ENCODE measurements at places on chromosomes 1 and 21. TPM values are rescaled to one million over a fixed set of nuclear protein-coding genes. Genes with fewer than 3 reads are reported as not detected.

SLC2A5 gene
- total RNA-seq, result 7.1 TPM

RNU1-1 gene
- total RNA-seq, result not detected

NUDT17 gene
- total RNA-seq, result 3.2 TPM

PTGFR gene
- total RNA-seq, result 51.0 TPM

PCP4 gene
- total RNA-seq, result not detected

LYPLAL1 gene
- total RNA-seq, result 22.5 TPM

INSRR gene
- not detected for total RNA-seq

P3H1 gene
- 247 TPM for total RNA-seq

CYP2J2 gene
- total RNA-seq, result 3.2 TPM

URB1 gene
- total RNA-seq, result 8.9 TPM

- no peak for DNase-seq
These were observed 46.3 kb downstream of the PTPN14 start for GRCh38 chr1:214505134-214505533.

DNA sequence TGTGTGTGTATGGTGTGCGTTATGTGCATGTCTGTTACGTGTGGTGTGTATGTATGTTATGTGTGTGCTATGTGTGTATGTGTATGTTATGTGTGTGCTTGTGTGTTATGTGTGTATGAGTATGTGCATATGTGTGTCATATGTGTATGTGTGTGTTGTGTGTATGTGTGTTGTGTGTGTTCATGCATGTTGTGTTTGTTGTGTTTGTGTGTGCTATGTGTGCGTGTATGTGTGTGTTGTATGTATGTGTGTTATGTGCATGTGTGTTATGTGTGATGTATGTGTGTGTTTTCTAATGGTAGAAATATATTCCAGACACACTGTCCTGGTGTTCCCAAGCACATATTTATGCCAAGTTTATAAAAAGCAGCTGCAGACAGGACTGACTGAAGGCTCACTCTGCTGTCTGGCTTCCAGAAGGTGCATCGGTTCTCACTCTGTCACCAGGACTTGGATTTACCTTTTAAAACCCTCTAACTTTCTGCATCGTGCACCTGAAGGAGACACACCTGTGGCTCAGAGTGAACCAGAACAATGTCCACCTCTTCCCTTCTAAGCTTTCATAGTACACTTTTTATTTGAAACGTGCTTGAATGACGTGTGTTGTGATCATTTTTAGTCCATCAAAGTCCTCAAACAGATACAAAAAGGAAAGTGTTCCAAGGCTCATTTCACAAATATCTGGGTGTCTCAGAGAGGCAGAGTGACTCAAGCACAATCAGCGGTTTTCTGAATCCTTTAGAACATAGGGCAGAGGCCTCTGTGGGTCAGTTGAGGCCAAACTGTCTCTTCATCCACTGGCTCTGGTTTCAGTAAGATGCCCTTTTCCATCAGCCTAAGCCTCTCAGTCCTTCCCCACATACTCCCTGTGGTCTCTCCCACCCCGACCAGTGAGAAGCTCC, 49.9 kb downstream of the TOMM20 start:
- peak; percentile 87 for DNase-seq

- DNase-seq, result peak; percentile 77
These were observed 4.1 kb downstream of the PIK3R3 start for GRCh38 chr1:46128344-46128743.

GRCh38 chr1:172134087-172134731, 286.3 kb upstream of the C1orf105 start:
- DNase-seq, result peak; percentile 43

- DNase-seq, result peak; percentile 22
These were observed 21.9 kb downstream of the TSNAX start for GRCh38 chr1:231550448-231550781.

DNA sequence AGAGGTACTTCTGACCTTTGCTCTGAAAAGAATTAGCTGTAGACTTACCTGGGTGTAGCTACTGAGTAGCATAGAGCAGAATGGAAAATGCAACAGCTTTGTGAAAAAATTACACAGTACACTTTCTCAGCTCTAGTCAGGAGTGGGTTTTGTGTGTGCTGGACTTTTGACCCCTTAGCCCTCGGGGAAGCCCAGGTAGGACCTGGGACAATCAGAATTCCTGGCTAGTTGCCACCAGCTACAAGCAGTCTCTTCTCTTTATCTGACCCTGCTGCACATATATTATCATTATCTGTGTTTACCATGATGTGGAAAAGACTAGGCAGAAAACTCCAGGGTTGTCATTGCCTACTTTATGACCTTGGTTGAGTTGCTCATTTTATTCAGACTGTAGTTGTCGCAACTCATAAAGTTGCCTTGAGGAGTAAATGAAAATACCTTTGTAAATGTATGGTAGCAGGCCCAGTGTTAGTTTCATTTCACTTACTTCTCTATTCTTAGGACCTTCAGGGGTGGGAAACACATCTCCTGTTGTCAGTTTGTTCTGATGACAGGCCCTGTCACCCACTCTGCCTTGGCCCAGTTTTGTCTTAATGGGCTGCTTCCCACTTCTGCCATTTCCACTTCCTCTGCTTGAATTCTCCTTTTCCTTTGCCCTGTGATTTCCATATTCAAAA, 5.4 kb downstream of the NEK7 start:
- DNase-seq, result no peak

DNA sequence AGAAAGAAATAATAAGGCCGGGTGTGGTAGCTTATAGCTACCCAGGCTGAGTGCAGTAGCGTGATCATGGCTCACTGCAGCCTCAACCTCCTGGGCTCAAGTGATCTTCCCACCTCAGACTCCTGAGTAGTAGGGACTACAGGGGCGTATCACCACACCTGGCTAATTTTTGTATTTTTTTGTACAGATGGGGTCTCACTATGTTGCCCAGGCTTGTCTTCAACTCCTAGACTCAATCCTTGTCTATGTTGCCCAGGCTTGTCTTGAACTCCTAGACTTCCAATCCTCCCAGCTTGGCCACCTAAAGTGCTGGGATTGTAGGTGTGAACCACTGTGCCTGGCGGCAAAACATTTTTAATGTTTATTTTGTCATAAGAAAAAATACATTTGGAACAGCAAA, 30.5 kb downstream of the MIXL1 start:
- DNase-seq, result no peak

GRCh38 chr21:45187646-45188045, 100.0 kb downstream of the POFUT2 start:
- DNase-seq, result peak; percentile 16

- DNase-seq, result peak; percentile 88
These were observed 79.9 kb downstream of the FHAD1 start for GRCh38 chr1:15326691-15327588.

DNA sequence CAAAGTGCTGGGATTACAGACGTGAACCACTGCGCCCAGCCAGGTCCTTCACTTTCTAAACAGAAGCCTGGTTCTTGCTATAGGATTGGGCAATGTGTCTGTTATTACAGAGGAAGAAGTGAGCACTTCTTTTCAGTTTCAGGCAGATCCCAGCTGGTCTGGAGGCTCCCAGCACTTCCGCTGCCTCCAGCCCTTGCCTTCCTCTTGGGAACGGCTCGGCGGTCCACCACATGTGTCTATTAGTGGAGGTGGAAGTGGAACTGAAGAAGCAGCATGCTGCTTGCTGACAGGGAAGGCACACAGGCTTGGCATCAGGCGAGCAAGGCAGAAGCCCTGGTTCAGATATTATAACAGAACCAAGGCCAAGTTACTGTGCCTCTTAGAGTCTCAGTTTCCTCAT, 17.0 kb downstream of the MKNK1 start:
- DNase-seq, result no peak

- DNase-seq, result no peak
These were observed 212.4 kb downstream of the ZNF648 start for GRCh38 chr1:181849071-181849470.

GRCh38 chr1:1306661-1307260, 969 bp downstream of the ACAP3 start:
- no peak for DNase-seq

- no peak for DNase-seq
These were observed 42.2 kb upstream of the BCAR3 start for GRCh38 chr1:93723733-93724270.

GRCh38 chr1:62280150-62280549, 39.1 kb downstream of the KANK4 start:
- no peak for DNase-seq

DNA sequence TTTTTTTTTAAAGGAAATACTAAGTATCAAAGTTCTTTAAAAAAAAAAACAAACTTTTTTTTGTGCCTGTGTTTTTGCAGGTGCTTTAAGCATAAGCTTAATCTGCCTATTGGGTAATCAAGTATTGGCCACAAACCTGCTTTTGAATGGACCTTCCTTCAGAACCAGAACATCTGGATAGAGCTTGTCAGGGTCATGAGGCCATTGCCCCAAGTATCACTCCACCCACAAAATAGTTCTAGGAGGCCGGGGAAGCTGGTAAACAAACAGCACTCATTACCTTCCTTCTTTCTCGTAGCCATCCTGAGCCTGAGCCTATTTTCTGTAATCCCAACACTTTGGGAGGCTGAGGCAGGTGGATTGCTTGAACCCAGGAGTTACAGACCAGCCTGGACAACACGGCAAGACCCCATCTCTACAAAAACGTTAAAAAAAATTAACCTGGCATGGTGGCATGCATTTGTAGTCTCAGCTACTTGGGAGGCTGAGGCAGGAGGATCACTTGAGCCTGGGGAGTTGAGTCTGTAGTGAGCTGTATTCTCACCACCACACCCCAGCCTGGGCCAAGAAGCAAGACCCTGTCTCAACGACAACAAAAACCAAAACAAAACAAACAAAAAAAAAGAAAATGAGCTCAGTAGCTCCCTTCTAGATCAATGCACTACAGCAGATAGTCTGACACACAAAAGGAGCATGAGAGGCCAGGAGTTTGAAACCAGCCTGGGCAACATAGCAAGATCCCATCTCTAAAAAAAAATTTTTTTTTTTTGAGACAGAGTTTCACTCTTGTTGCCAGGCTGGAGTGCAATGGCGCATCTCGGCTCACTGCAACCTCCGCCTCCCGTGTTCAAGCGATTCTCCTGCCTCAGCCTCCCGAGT, 34.1 kb upstream of the EPS15 start:
- DNase-seq, result no peak

DNA sequence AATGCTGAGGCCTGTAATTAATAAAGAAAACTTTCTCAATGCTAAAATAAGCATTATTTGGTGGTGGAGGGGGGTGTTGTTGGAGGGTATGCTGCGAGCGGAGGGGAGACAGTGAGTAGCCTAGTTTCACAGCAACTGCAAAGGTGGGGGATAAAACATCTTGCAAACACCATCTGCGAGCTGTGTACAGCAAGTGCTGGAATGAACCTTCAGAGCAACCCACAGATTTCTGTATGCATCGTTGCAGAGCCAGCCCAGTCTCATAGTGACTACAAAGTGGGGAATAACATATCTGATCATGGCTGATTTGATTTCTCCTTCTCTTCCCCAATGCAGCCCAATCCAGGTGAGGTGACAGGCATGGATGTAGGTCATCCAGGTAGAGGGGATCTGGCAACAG, 80.7 kb upstream of the COG2 start:
- DNase-seq, result no peak

- DNase-seq, result peak; percentile 51
These were observed 262.9 kb upstream of the SNX7 start for GRCh38 chr1:98398649-98399048.

GRCh38 chr1:21927533-21928237, 9.4 kb downstream of the HSPG2 start:
- no peak for DNase-seq

GRCh38 chr1:194084755-194085154, 898.3 kb upstream of the B3GALT2 start:
- no peak for DNase-seq

DNA sequence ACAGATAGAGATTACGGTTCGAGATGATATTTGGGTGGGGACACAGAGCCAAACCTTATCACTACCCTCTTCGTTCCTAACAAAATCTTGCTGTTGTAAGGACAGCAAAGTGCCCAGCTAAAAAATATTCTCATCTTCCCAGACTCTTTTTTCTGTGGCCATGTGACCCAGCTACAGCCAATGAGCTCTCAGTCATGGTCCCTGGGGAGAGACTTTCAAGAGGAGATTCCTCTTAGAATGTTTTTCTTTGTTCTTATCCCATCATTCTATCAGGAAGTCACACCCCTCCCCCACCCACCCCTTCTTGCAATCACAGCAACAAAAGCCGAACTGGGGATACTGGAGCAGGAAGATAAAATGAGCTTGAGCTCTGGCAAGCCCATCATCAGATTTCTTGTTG, 247.1 kb downstream of the CHRM3 start:
- no peak for DNase-seq
